ENCODE measurements at places on chromosomes 2 and 18.
A peak's percentile ranks its signal among the peaks of the same experiment; 100 is the strongest.

- DNase-seq = no peak
These were observed 263.9 kb downstream of the FIGN start for GRCh38 chr2:163471947-163472346.

DNA sequence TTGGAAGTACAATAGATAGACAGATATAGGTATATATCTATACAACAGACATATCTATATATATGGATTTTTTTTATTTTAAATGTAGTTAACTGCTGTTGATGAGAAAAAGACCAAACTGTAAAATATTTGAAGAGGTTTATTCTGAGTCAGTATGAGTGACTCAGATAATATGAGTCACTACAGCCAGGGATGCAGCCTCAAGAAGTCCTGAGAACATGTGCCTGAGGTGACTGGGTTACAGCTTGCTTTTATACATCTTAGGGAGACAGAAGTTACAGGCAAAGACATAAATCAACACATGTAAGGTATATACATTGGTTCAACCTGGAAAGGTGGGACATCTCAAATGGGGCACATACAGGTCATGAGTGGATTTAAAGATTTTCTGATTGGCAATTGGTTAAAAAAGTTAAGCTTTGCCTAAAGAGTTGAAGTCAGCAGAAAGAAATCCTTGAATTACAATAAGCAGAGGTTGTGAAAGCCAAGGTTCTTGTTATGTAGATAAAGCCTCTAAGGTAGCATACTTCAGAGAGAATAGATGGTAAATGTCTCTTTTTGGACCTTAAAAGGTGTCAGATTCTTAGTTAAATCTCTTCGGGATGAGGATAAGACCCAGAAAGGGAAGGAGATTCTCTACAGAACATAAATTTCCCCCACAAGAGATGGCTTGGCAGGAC is 149.9 kb downstream of the RBM43 start:
- DNase-seq = no peak

DNA sequence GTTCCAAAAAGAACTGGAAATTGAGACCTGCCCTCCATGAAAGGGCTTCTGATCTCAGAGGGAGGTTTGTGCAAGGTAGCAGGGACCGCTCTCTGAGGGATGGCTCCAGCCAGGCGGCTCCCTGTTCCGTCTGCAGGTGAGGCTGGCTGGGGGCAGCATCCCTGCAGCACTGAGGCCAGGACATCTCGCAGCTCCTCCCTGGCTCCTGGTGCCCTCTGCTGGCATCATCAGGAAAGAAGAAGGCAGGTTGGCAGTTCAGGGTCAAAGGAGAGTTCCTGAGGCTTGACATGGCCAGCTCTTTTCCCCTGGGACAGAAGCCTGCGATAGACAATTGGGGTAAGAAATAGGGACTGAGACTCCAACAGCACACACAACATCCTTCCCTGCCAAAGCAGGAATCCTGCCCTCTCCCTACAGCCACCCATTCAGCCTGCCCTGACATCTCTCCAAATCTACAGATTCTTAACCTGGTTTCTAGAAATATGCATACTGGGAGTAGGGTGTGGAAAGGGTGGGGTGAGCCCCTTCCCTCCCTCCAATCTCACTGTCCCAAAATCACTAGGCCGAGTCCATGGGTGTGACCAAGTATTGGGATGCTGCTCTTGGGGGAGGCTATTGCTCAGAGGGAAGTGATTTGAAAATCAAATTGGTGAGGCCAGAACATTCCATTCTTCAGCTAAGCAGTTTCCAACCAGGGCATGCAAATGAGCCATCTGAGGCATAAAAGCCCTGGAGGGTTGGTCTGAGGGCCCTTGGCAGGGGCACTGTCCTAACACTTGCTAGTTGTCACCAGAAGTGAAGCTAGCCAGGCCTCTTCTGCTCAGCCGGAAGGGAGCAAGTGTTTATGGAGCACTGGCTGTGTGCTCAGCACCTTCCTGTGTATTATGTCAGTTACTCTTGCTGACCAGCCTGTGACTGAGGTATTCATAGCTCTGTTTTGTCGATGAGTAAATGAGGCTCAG is 185.4 kb downstream of the TFCP2L1 start:
- no peak for DNase-seq

DNA sequence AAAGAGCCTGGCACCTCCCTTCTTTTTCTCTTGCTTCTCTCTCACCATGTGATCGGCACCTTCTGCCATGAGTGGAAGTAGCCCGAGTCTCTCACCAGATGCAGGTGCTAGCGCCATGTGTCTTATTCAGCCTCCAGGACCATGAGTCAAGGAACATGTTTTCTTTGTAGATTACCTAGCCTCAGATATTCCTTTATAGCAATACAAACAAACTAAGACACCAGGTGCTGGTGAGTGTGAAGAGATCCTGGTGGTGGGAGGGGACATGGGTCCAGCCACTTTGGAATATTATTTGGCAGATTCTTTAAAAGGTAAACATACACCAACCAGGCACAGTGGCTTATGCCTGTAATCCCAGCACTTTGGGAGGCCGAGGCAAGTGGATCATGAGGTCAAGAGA is 5.9 kb upstream of the USP40 start:
- DNase-seq = no peak

DNA sequence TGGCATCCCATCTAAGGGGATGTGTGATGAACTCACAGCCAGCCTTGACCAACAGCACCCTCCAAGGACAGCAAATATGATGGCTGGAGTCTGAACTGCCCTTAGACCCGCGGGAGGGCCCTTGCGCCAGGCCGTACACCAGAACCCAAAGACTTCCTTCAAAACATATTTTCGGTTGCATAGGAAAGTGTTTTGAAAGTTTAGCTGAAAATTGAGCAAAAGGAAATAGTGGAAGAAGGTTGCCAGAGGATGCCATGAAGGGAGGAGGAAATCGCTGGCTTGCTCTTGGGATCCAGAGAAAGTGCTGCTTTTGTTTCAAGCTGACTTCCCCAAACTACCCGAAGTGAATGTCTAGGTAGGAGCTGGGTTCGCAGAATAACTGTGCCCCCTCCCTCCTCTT is 61.3 kb downstream of the IL1R2 start:
- DNase-seq = no peak

DNA sequence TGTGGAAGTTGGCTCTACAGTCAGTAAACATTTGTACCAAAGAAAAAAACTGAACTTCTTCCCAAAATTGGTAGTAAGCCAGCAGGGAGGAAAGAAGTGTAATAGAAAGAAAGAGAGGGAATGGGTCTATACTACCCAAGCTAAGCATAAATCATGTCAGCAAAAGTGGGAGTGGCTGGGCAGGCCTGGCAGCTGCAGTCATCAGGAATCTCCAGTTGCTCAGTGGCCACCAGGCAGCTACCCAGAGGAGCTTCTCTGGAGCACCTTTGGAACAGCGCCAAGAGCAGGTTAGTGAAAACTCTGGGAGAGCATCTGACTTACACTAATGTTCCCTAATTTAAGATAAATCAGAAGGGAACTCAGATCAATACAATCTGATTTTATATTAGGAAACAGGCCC is 14.3 kb downstream of the FRZB start:
- DNase-seq = no peak

- DNase-seq = no peak
These were observed 1105.8 kb upstream of the NXPH2 start for GRCh38 chr2:139885921-139886498.

DNA sequence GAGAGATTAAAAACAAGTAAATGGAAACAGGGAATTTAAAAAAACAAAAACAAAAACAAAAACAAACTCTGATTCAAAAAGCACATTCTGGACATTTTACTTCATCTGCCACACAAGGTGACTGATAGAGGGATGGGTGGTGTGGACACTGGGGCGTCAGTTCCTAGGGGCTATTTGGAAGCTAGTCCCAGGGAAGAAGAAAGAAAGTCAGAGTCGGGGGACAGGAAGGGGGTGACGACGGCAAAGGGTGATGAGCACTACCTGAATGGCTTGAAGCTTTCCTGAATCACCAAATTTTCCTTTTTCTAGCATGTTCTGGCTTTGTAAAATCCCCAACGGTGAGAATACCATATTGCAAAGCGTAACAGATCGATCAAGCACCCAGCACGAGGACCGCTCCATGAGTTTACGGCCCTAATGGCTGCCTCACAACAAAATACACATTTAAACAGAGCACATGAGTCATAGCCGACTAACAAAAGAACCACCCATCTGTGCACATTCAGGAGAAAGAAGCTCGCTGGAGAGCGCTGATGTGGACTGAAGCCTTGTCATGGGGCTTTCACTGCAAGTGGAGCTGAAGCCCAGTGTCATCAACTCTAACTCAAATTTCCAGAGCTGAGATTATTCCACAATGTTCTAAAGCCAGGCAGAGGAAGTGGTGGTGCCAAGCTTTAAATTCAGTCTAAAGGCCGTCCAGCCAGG is 178.9 kb downstream of the LNPK start:
- no peak for DNase-seq

- DNase-seq = no peak
These were observed 18.4 kb upstream of the SELENOI start for GRCh38 chr2:26327291-26328272.

GRCh38 chr2:141271346-141271745 is 859.5 kb downstream of the LRP1B start:
- no peak for DNase-seq

GRCh38 chr2:149466635-149467034 is 120.9 kb downstream of the MMADHC start:
- no peak for DNase-seq

GRCh38 chr2:132677661-132678060 is 7.7 kb upstream of the LYPD1 start:
- no peak for DNase-seq

DNA sequence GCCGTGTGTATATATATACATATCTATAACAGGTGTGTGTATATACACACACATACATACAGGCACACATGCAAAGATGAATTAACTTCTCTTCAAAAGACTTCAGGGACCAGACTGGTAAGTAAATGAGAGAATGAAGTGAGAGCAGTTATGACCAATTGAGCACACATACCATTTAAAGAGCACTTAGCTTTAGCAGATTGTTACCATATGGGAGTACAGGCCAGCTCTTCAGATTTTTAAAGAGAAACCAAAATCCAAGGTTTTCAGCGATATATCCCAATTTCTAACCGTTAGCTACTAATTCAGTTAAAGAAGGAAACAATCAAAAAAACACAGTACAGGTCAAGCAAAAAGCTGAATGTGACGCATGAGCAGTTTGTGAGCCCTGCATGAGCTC is 23.7 kb downstream of the INPP1 start:
- DNase-seq = no peak

DNA sequence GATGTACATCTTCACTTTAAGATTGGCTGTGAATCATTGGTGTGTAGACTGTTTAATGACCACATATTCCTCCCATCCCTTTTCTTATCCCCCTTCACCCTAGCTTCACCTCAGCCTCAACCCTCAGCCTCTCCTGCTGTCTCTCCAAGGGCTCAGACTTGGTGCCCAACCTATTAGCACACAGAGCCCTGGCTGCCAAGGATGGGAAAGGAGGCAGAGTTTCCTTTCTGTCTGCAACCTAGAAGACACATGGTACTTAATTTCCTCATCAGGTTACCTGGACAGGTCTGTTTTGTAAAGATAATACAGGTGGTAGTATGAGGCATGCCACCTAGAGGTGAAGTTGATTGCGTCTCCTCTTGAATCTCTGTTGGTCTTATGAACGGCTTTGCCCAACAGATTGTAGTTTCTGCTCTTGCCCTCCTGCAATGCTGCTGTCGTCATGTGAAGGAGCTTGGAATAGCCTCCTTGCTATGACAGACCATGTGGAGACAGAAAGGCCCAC is 44.5 kb upstream of the RMND5A start:
- DNase-seq = peak; percentile 9
